ENCODE measurements at places on chromosomes 7 and 10.
A peak's percentile ranks its signal among the peaks of the same experiment; 100 is the strongest.

- no peak for DNase-seq
Observed at GRCh38 chr7:134533288-134533771, 6.0 kb downstream of the AKR1B10 start.

DNA sequence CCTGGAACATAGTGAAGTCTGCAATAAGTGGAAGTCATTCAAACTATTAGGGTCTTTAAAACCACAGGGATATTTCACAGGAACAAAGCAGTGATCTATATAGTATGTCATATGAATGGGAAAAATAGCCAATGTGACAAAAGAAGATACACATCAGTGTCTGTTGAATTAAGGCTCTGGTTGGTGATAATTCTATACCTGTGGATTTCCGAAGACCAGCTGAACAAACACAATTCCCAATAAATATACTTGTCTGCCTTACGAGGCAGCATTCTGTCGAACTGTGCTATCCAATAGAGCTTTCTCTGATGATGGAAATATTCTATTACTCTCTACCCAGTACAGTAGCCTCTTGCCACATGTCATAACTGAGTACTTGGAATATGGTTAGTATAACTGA, 55.9 kb upstream of the CAV2 start:
- DNase-seq: no peak

GRCh38 chr10:69180525-69181204, 631 bp downstream of the SUPV3L1 start:
- DNase-seq: no peak

- DNase-seq: no peak
Observed at GRCh38 chr10:89773081-89773480, 71.7 kb downstream of the KIF20B start.

- no peak for DNase-seq
Observed at GRCh38 chr10:101006593-101007098, 7.0 kb downstream of the LZTS2 start.

GRCh38 chr10:45513551-45513950, 139.5 kb downstream of the ALOX5 start:
- no peak for DNase-seq

DNA sequence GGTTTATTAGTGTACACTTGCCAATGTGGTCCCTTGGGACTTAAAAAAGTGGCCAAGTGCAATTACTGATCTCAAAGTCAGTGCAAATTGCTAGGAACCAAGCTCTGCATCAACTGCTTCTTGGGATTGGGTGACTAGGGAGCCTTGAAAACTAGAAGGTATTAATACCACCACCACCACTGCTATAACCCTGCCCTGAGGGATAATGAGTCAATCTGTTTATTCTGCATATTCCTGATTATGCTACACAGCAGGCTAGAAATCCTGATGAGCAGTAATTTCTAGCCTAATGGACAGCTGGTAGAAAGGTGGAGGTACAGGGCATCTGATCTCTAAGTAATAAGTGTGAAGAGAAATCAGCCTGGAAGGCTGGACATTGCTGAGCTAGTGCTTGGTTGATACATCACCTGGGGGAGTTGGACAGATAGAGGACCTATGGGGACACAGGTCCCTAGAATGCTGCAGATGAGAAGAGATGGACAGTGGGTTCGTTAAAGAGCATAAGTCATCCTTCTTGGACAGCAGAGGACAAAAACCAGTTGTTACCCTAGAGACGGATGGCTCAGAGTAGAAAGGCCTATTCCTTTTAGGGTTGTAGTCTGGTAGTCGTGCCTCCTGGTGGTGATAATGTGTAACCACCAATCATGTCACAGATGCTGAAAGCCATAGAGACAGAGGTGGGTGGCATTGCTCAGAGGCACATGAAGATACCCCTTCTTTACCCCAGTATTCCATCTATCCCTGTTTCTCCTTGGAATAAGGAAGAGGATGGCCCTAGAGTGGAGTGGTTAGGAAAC, 554.8 kb downstream of the SORCS1 start:
- DNase-seq: no peak

- no peak for DNase-seq
Observed at GRCh38 chr10:131729361-131729760, 171.4 kb upstream of the PPP2R2D start.

DNA sequence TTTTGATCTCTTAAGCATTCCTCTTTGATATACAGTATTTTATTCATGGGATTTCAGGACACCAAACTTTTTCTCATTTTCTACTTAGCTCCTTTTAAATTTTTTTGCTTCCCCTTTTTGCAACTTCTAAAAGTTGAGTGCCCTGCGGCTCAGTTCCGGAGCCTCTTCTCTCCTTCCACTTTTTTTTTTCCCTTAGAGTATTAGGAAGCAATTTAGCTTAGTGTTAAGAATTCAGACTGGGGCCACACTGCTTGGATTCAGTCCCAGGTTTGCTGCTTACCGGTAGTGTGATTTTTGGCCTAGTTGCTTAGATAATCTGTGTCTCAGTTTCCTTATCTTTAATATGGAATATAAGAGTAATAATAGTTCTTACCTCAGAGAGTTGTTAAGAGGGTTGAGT, 3.4 kb downstream of the STAM start:
- peak; percentile 26 for DNase-seq

- DNase-seq: no peak
Observed at GRCh38 chr10:49260644-49261296, 38.2 kb upstream of the C10orf71 start.

GRCh38 chr7:143407287-143408251, 1.1 kb downstream of the EPHA1 start:
- no peak for DNase-seq

GRCh38 chr10:70549351-70549961, 53.1 kb downstream of the PRF1 start:
- DNase-seq: no peak

- DNase-seq: no peak
Observed at GRCh38 chr10:114709984-114710383, 51.9 kb upstream of the ABLIM1 start.

DNA sequence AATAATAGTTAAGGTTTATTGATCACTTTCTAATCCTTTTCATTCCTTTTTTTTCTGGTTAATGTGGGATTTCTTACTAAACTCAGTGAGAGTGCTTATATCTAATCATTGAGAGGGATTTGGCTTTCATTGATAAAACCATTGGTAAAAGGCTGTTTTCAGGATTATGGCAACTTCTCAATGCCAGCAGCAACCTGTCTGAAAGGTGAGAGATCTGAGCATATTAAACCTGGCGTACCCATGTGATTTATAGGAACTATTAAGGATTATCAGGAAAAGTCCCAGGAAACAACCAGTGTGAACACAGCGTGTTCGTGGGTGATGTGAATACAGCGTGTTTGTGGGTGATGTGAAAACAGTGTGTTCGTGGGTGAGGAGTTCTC, 65.9 kb downstream of the PDIA4 start:
- DNase-seq: no peak

DNA sequence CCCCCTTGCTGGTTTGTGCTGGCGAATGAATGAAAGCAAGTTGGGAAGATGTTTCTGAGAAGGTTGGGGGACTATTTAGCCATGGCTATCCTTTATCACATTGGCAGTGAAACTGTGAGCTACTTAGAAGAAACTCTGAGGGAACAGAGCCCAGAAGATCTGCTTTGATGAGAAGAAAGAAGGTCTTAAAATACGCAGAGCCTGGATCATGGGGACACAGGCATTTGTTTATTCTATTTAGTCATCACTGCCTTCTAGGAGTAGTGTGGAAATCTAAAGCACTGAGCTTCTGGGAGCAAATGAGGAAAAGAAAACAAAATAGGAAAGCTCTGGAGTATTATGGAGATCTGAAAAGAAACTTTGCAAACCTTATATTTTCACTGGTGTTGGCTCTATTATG, 28.5 kb downstream of the CPED1 start:
- DNase-seq: no peak

- no peak for DNase-seq
Observed at GRCh38 chr7:79304711-79305110, 148.8 kb downstream of the MAGI2 start.

DNA sequence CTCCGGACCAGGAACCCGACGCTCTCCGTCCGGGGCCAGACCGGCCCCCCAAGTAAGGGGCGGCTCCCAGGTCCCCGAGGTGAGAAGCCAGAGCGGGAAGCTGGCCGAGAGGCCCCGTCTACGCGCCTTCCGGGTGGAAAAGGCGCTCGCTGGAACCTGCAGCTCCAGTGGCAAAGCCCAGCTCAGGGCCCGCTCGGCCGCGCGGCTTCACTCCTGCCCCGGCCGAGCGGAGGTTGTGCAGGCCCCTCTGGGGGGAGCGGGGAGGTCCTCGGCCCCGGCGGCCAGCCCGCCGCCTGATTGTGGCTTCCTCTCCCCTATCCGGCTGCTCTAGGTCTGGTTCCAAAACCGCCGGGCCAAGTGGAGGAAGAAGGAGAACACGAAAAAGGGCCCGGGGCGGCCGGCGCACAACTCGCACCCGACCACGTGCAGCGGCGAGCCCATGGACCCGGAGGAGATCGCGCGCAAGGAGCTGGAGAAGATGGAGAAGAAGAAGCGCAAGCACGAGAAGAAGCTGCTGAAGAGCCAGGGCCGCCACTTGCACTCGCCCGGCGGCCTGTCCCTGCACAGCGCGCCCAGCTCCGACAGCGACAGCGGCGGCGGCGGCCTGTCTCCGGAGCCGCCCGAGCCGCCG, 2.9 kb downstream of the UNCX start:
- DNase-seq: no peak

DNA sequence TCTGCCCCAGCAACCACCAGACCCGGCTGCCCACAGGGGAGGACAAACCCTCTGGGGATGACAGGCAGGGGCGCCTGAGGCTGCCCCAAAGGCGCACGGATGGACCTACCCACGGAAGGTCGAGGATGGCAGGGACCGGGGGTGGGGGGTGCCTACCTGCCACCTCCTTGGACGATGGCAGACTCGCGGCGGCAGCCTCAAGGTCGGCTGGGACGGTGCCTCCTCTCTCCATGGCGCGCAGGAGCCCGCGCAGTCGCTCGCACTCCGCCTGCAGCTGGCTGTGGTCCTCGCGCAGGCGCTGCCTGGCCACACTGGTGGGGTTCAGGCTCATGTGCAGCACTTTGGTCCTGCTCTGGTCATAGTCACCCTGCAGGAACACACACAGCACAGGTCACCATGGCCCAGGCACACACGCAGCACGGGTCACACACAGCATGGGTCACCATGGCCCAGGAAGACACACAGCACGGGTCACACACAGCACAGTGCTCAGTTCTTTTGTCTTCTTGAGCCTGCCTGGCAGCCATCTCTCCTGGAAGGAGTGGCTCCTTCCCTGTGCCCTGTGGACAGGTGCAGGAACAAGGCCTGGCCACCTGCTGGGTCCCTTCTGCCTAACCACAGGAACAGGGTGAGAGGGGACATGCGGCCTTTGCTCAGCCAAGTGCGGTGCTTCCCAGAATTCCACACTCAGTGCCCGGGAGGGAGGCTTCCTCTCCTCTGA, 266.6 kb downstream of the ELFN1 start:
- no peak for DNase-seq

All from tibial artery (tissue), 4 donors.